Activated CD8-positive, alpha-beta memory T cell treated with anti-CD3 and anti-CD28 coated beads, Interleukin-2, amount 10 ng/mL, durations not matched to agents 7 days and 5 days (primary cell): ENCODE measurements at places on chromosomes 11 and 22. TPM values are rescaled to one million over a fixed set of nuclear protein-coding genes. Genes with fewer than 3 reads are reported as not detected.

Gene CSRP3
- total RNA-seq = not detected

GRCh38 chr11:66047541-66048365, 1.2 kb downstream of the GAL3ST3 start:
- no peak for DNase-seq

Gene MPZL3
- total RNA-seq = 28.4 TPM

- DNase-seq = no peak
These were observed 17.2 kb downstream of the RAB38 start for GRCh38 chr11:88158081-88158480.

Gene LMNTD2
- total RNA-seq = 0.23 TPM

GRCh38 chr11:127789927-127790326, 789.4 kb upstream of the KIRREL3 start:
- no peak for DNase-seq
